Stimulated activated CD8-positive, alpha-beta memory T cell treated with anti-CD3 and anti-CD28 coated beads, Interleukin-2, amount 100 ng/mL, for 1 hour (primary cell): ENCODE measurements at places on chromosomes 13 and 19.

- no peak for DNase-seq
These were observed 63.4 kb upstream of the MED4 start for GRCh38 chr13:48158290-48158689.

DNA sequence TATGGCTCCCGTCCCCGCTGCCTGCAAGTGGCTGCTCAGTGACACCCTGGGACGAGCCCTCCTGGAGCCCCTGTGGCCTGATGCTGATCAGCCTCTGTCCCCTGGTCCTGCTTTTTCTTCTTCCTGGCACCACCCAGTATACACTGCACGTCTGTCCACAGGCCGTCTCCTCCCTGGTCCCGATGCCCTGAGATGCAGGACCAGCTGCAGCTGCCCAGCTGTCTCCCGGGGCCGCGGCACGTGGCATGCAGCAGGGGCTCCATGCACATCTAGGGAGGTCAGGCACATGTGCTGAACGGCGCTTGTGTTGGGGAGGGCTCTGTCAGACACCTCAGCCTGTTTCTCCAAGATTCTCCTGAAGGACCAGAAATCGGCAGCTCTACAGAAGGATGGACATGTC is 30.2 kb downstream of the ZFR2 start:
- DNase-seq: no peak

GRCh38 chr13:93388701-93389100 is 162.1 kb downstream of the GPC6 start:
- no peak for DNase-seq

GRCh38 chr19:16168465-16169081 is 4.8 kb downstream of the CIB3 start:
- DNase-seq: no peak

DNA sequence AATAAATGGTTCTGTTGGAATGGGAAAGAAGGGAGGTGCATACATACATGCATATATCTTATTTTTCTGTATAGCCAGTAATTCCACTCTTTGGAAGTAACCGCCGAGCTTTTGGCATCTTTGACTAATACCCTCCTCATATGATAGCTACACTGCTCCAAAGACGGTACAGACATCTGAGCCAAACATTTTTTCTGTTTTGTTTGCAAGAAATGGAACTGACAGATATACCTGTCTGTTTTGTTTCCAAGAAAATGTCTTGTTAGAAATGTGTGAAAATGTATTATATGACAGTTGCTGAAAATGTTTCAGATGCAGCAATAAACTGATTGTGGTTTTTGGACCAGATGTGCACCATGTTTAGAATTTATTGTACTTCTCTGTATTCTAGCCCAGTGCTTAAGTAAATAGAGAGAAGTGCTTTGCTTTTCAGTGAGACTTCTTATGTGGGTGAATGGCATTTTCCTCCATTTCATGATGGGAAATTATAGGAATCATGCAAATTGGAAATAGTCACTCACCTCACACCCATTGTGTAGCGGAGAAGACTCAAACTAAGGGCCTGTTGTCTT is 396.9 kb downstream of the KCNRG start:
- DNase-seq: no peak
